A549 treated with Mapracorat at 1 μM for 4 hours (cell line): ENCODE measurements at places on chromosomes 1 and 21. TPM values are rescaled to one million over a fixed set of nuclear protein-coding genes. Genes with fewer than 3 reads are reported as not detected.

Gene FCGR3A
- total RNA-seq, result not detected in 5 replicates

Gene ACTN2
- 0.14 TPM in 1 of 5 replicates, not detected in the others for total RNA-seq

Gene OLIG2
- not detected in 5 replicates for total RNA-seq

Gene AIM2
- total RNA-seq, result not detected in 5 replicates

Gene IL24
- 0.24 to 0.91 TPM (median 0.48 TPM) in 5 replicates for total RNA-seq

Gene APCS
- total RNA-seq, result not detected in 5 replicates

Gene AGBL4
- total RNA-seq, result not detected in 5 replicates

Gene FCRL5
- total RNA-seq, result 0.03 TPM in 1 of 5 replicates, not detected in the others

Gene CA6
- total RNA-seq, result not detected in 5 replicates

Gene LRRC38
- total RNA-seq, result 0.06 TPM in 1 of 5 replicates, not detected in the others

Gene TACSTD2
- not detected in 5 replicates for total RNA-seq

Gene VSIG8
- total RNA-seq, result 0.17 TPM in 1 of 5 replicates, not detected in the others

Gene GBP7
- total RNA-seq, result not detected in 5 replicates

Gene CRB1
- not detected in 5 replicates for total RNA-seq

Gene KCNK1
- 15.8 to 25.2 TPM (median 18.4 TPM) in 5 replicates for total RNA-seq

Gene RIMKLA
- 0.39 to 1.3 TPM (median 1.1 TPM) in 5 replicates for total RNA-seq

Gene S100A2
- total RNA-seq, result 20.2 to 30.6 TPM (median 26.9 TPM) in 5 replicates

Gene ZNF683
- not detected in 5 replicates for total RNA-seq

Gene CRYAA
- total RNA-seq, result not detected in 5 replicates

Gene DCST1
- not detected in 5 replicates for total RNA-seq

Gene CFHR1
- 0.15 to 0.23 TPM in 2 of 5 replicates, not detected in the others for total RNA-seq

Gene FAM43B
- total RNA-seq, result 2.9 to 5.2 TPM (median 4.3 TPM) in 5 replicates

Gene NDUFV3
- total RNA-seq, result 19.0 to 21.4 TPM (median 20.5 TPM) in 5 replicates

Gene SH3BGR
- 0.30 to 1.3 TPM (median 0.71 TPM) in 4 of 5 replicates, not detected in the other for total RNA-seq

Gene SVBP
- total RNA-seq, result 13.4 to 16.0 TPM (median 15.0 TPM) in 5 replicates

Gene S100A3
- total RNA-seq, result 103 to 117 TPM (median 114 TPM) in 5 replicates

Gene DENND2D
- total RNA-seq, result 0.98 to 1.7 TPM (median 1.1 TPM) in 5 replicates

Gene C1QA
- not detected in 5 replicates for total RNA-seq

Gene PTPN7
- not detected in 5 replicates for total RNA-seq

Gene SWT1
- 1.2 to 1.6 TPM (median 1.4 TPM) in 5 replicates for total RNA-seq

Gene PDC
- not detected in 5 replicates for total RNA-seq

Gene OR2T3
- not detected in 5 replicates for total RNA-seq

Gene PACC1
- total RNA-seq, result 14.2 to 20.3 TPM (median 18.4 TPM) in 5 replicates

Gene IL10
- total RNA-seq, result not detected in 5 replicates

Gene NDUFS5
- total RNA-seq, result 404 to 617 TPM (median 421 TPM) in 5 replicates
